CD4-positive, alpha-beta T cell (primary cell): ENCODE measurements at places on chromosomes 4 and X.

- no peak for DNase-seq
Observed at GRCh38 chrX:24767557-24767956, 73.8 kb downstream of the POLA1 start.

- DNase-seq = no peak
Observed at GRCh38 chr4:117164338-117164737, 79.0 kb upstream of the TRAM1L1 start.

GRCh38 chr4:108107101-108107500 lies 61.6 kb downstream of the LEF1 start:
- DNase-seq = no peak

GRCh38 chr4:137656661-137657060 lies 124.4 kb upstream of the PCDH18 start:
- no peak for DNase-seq

GRCh38 chrX:119708936-119709335 lies 16.0 kb upstream of the SEPTIN6 start:
- DNase-seq = no peak

DNA sequence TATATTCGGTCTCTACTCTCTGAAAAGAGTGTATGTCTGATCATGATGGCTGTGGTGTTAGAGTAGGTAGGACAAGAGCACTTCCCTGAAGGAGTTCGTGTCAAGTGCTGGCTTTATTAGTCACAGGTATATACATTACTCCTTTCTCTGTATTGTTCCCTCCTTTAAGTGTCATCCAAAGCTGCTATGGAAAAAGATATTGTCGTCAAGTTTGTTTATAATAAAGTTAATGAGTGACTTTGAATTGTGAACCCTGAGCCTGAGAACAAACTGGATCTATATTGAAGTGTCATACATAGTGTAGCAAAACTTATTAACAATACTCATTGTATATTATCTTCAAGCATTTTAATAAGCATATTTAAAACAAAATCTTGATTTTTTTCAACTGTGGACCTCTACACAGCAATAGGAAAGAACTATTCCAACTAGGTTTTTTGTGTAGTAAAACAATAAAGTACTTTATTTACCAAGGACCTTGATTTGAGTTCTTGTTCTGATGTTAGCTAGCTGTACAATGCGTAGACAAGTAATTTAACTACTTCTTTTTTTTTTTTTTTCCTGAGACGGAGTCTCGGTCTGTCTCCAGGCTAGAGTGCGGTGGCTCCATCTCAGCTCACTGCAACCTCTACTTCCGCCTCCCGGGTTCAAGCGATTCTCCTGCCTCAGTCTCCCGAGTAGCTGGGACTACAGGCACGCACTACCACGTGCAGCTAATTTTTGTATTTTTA lies 177.7 kb downstream of the RAPGEF2 start:
- no peak for DNase-seq

GRCh38 chrX:13283950-13284546 lies 35.8 kb downstream of the ATXN3L start:
- DNase-seq = no peak

DNA sequence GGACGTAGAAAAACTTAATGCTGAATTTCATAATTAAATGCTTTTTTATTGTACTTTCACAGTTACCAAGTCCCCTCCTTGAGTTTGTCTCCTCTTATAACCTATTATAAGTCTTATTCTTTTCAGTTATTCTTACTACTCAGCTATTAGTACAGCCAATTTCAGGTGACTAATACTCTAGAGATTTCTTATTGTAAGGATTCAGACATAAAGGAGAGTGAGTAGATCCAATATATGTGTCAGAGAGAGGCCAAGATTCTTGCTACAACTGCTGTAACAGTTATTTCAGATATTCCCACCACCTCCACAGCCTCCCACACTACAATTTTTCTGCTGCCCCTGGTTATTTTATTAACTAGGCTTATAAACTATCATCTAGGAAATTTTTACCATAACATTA lies 274.5 kb downstream of the GPAT3 start:
- no peak for DNase-seq

GRCh38 chr4:127155555-127155954 lies 477.2 kb upstream of the INTU start:
- no peak for DNase-seq

DNA sequence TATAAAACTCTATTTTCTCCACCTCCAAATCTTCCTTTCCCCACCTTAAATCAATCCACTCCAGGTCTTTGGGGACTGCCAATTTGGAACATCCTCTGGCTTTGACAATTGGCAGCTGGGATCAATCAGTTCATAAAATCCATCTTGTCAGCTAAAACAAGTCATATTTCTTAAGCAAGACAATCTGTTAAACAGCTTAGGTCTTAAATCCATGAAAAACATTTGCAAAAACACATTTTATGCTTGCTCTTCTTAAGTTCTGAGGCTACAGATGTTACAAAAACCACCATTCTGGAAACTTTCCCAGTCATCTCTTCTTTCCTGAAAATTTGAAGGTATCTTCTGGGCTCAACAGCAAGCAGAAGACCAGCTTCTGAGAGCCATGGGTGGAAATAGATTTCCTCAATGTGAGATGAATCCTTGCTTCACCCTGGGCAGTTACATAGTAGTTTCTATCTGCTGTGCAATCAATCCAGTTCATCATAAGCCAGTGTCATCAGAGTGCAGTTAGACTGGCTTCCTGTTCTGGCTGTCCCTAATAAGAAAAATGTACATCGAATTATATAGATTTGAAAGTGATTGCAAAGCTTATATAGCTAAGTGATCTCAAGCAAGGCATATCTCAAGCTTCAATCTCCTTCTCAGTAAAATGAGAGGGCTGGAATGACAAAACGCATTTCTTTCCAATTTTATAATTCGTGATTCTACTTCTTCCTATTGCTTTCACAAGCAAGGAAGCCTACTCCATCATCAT lies 402.7 kb upstream of the INTU start:
- no peak for DNase-seq

- DNase-seq = no peak
Observed at GRCh38 chr4:113502476-113502875, 259.1 kb downstream of the CAMK2D start.

DNA sequence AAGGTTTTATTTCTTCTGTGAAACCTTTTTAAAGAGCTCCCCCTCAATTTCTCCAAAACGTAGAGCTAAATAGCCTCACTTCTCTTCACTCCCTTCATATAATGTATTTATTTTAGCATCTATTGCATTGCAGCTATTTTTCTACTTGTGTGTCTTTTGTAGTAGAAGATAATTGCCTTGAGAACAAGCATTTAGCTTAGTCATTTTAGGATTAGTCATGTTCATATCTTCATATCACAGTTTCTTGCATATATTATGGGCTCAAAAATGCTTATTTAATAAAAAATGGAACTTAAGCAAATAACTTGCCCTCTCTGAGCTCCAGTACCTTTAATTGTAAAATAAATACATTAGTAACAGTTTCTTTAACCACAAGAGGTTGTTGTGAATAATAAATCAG lies 72.1 kb upstream of the SPANXC start:
- no peak for DNase-seq

GRCh38 chrX:103678199-103678993 lies 8.1 kb downstream of the MORF4L2 start:
- DNase-seq = no peak

GRCh38 chr4:2572866-2573265 lies 36.4 kb downstream of the FAM193A start:
- no peak for DNase-seq

- no peak for DNase-seq
Observed at GRCh38 chr4:13413729-13414437, 70.3 kb downstream of the RAB28 start.

GRCh38 chr4:177408023-177408422 lies 34.2 kb downstream of the AGA start:
- DNase-seq = no peak

- DNase-seq = no peak
Observed at GRCh38 chr4:148243837-148244236, 198.4 kb downstream of the NR3C2 start.

- DNase-seq = no peak
Observed at GRCh38 chrX:110665223-110666002, 130.2 kb downstream of the CHRDL1 start.

GRCh38 chr4:10346023-10346422 lies 111.2 kb downstream of the ZNF518B start:
- DNase-seq = no peak
